ENCODE measurements at places on chromosomes 1 and 21. TPM values are rescaled to one million over a fixed set of nuclear protein-coding genes. Genes with fewer than 3 reads are reported as not detected.

TIPRL gene
- 34.1 TPM for total RNA-seq

C1orf185 gene
- not detected for total RNA-seq

DNA sequence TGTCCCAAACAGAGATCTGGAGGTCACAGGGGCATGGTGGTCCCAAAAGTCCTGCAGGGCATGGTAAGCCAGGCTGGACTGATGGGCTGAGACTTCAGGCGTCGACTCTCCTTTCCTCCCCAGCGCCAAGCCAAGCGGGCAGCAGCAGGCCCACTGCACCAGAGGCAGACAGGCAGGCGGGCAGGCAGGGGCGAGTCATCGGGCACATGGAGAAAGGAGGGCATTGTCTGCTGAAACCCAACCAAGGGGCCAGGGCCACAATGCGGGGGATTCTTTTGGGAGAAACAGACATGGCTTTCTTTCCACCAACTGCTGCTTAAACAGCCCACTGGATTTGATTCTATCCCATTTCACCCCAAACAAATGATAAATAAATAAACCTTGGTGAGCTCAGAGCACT, 46.2 kb downstream of the TRABD2B start:
- DNase-seq, result no peak

DNA sequence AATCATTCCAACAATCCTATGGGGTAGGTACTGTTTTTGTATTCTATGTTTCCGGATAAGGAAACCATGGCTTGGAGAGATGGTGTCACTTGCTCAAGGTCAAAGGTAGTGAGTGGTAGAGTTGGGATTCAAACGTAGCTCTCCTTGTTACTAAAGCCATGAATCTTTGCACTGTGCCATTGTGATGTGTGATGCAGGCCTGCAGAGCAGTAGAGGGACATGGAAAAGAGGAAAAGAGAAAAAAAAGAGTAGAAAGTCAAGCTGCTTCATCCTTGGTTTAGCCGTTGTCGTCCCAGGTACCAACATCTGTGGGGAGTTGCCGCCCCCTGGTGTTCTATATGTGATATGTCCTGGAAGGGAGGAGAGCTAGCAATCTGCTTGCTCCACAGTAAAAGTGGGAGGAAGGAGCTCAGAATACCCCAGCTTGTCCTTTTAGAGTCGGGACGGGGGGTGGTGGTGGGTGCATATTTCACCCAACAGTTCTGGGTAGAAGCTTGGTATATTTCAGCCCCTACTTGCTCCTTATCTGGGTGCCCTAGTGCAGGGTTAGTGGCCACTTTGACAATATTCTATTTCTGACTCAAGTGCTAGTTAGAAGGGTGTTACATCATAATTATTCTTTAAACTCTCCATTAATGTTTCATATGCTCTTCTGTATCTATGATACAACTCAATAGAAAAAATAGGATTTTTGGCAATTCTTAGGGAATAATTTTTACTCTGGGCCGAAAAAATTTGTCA, 98.4 kb downstream of the EBNA1BP2 start:
- DNase-seq, result peak; percentile 85

DNA sequence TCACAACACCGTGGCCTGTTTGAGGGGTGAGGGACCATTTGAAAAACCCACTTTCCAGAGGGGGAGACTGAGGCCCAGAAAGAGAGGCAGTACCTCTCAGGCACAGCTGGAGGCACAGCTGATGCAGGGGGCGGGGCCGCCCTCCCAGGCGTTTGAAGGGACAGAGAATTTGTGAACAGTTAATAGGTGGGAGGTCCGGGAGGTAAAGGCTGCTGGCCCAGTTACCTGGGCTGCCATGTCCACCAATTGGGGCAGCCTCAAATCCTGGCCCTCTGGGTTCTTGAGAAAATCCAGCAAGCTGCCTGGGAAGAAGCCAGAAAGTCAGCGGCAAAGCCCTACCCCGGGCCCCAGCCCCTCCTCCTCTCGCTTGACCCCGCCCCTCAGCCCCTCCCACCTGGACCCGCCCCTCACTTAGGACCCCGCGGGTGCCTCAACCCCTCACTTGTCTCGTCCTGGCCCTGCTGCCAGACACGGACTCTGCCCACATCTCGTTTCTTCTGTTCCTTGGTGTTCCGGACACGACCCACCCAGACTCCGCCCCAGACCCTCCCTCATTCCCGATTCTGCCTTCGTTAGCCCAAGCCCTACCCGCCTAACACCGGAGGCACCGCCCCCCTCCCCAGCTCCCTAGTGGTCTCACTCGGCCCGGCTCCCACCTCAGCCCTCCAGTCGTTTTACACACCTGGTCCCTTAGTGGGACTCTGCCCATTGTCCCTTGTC, 10.8 kb upstream of the AHDC1 start:
- DNase-seq, result no peak

GRCh38 chr1:61005614-61006580, 76.5 kb upstream of the NFIA start:
- no peak for DNase-seq

DNA sequence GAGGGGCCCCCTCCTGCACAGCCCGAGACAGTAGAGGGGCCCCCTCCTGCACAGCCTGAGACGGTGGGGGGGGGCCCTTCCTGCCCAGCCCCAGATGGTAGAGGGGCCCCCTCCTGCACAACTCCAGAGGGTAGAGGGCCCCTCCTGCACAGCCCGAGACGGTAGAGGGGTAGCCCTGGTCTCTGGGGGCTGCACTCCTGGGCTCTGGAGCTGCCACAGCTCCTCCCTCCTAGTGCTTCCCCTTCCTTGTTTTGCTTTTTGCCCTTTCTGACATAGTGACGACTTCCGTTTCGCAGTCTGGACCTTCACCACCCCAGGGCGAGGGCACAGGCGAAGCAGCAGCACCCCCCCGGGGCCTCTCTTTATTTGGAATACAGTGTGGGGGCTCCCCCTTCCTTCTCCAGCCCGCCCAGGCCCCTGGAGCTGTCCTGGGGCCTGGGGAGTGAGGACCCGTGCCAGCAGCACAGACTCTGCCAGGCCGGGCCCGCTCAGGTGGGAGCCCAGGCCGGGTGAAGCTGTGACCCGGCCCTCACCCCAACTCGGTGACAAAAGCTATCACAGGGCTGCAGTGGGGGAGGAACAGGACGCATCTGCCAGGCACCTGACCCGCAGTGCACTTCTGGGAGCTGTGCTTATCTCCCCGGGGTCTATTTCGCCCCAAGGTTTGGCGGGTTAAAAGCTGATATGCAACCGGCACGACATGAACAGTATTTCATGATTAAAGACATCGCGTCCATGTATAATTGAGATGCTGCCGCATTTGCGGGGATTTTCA, 1.1 kb upstream of the PRXL2B start:
- peak; percentile 71 for DNase-seq

All from dermis blood vessel endothelial cell (primary cell).